ENCODE measurements at places on chromosomes 1 and 21. TPM values are rescaled to one million over a fixed set of nuclear protein-coding genes. Genes with fewer than 3 reads are reported as not detected.

- DNase-seq: no peak
These were observed 150.8 kb downstream of the SYF2 start for GRCh38 chr1:25081496-25081895.

GRCh38 chr1:32138965-32139364 is 31.1 kb downstream of the KPNA6 start:
- DNase-seq: no peak

Gene COQ8A
- total RNA-seq: 9.5 TPM

DNA sequence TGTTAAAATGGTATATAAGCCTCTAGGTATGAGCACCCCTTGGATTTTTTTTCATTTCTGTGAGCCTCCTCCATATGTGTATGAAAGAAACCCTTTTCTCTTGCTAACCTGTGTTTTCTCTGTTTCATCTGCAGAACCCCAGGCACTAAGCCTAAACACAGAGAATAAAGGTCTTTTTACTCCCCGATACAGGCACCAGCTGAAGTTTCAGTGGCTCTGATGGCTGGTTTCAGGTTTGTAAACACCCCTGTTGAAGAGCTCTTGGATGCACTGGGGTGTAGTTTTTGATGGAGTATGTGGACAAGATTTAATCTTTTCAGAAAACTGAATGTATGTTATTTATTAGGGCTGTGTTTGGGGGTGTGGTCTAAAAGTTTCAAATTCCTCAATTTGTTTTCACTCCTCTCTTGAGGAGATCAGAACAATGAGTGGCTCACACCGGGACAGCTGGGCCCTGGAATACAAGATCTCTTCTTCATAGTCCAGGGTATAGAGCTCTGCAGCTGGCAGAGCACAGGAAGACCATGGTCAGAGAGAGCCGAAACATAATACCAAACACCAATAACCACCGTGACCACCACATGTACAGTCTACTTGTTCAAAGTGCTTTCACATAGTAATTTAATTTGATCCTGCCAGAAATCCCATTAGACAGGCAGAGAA is 50.2 kb upstream of the VTCN1 start:
- no peak for DNase-seq

DNA sequence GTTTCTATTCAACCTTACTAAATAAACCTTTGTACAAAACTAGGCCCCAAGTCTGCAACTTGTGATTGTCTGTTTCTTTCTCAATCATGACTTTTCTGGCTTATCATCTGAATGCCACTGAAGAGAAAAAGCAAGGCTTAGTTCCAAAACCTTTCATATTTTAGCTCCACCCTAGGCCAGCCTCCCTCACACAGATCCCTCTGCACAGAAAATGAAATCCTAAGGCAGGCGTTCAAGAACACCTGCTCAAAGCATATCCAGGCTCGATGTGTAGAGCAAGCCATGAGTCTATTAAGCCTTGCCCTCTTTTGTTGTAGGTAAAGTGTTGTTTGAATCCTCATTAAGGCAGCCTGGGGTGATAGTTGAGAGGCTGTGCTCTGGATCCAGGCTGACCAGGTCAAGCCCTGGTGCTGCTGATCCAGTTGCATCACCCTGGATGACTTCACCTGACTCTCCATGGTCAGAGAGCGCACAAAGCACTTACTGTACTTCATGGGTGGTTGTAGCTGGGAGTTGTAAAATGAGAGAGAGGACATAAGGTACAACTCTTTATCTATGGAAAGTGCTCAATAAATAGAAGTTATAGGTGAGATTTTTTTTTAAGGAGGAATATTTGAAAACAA is 39.0 kb downstream of the FYB2 start:
- DNase-seq: no peak

Measured in neural crest cell (in vitro differentiated cells).